ENCODE measurements at places on chromosomes 5 and 9.

DNA sequence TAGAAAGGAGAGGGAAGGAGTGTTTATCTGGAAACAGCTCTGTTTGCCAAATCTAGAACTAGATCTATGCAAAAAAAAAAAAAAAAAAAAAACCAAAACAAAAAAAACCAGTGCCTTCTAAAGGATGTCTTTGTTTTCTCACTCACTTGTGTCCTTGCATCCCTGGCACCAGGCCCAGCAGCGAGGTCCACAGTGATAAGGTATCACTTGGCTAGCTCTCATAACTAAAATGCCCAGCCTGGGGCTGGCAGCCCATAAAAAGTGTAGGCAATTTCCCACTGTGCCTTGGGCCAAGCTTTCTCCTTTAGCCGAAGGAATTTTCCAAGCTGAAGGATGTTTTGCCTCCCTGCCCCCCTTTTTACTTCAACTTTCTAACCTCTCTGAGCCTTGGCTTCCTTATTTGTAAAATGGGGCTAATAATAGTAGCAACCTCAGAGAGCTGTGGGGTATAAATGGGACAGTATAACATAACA lies 20.8 kb downstream of the RGS3 start:
- no peak for DNase-seq

DNA sequence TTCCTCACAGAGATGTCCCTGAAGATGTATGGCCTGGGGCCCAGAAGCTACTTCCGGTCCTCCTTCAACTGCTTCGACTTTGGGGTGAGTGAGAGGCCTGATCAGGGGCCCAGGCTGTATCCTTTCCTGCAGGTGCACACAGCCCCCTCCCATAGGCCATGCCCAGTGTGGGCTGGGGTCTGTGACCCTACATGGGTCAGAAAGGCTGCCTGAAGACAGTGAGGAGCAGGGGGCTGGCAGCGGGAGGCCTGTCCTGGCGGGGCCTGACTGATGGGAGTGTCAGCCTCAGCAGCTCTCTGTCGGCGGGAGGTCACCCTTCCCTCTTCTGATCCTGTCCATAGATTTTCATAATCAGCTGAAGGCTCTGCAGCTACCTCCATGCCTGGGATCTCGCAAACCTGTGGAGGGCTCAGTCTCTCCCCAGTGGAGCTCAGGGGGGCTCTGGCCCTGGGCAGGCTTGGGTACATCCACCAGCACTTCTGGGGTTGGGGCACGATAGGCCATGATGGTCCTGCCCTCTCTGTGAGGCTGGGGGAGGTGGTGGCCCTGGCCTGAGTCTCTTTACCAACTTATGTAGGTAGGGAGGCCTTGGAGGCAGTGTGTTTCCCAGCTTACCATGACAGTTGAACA lies 98.5 kb downstream of the CACNA1B start:
- DNase-seq, result no peak

GRCh38 chr9:135663857-135664256 lies 748 bp downstream of the LCN9 start:
- DNase-seq, result no peak

DNA sequence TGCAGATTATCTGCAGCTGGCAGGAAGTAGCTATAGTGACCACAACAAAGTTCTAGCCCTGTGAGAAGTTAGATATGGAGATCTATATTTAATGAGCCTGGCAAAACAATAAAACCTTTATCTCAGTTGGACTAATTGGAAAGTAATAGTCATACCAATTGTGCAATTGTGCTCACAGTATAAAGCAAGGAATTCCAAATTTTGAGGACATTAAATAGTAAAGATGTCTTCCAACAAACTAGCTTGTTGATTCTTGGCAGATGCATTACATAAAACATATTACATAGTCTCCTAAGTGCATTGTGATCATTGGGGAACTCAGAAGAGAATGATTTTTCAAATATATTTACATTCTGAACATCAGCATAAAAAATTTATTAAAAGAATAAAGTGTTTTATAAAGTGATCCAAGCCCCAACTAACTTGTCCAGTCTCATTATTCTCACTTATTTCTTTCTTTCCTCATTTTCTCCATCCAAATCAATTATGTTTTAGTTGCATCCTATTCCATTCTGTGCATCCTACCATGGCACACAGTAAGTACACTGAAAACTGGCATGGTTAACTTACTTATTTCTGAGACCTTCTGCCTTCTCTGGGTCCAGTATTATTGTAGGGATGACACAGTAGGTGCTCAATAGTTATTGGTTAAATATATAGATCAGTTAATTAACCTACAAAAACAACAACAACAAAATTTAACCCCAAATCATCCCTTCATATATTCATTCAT lies 977.2 kb upstream of the NUDT12 start:
- no peak for DNase-seq

DNA sequence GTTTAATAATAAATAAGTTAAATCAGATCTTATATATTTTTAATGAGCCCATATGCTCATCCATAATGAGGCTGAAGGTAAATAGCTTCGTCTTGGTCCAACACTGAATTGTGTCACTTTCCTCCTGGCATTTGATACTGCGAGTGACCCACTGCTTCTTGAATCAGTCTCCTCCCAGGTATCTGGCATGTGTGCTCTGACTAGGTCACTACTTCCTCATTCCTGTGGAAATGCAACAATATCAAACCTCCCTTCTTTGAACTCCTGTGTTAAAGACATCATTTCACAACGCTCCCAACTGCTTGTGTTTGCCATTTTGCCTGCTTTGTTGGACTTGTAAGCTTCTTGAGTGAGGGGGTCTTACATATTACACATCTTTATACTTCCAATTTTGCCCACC lies 157.7 kb downstream of the SLC24A2 start:
- DNase-seq, result no peak

DNA sequence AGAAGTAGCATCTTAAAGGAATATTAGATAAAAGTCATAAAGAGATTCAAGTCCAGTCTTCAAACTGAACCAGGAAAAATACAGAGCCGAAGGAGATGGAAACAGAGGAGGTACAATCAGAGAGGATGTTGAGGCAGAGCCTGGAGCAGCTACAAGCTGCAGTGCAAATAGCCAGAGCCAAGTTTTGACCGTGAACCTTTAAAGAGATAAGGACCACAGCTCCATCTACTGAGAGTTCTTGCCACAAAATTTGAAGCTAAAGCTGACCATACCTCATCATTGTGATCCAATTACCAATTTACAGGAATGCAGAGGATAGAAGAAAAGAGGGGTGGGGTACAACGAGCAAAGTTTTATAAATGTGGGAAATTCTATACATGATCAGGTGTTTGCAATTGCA lies 10.4 kb upstream of the DEPDC1B start:
- DNase-seq, result no peak

- DNase-seq, result no peak
Observed at GRCh38 chr5:141149812-141150211, at the start of gene PCDHB6. PCDHB6 (plus strand) TSS chr5:141150057; CDS start chr5:141150258, 201 bp downstream.

- DNase-seq, result no peak
Observed at GRCh38 chr5:60184606-60185005, 291.1 kb upstream of the PDE4D start.

DNA sequence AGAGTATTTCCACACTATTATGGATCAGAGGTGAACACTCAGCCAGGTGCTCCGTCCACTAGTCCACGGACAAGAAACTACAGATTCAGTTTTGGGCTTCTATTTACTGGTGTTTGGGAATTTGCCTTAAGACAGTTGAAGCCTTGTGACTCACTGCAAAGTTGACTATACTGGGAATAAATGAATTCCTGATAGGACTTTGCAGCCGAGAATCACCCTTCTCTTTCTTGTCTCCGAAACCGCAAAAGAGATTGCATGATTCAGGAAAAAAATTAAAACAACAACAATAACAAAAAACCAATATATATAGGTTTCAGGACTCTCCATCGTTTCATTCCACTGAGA lies 716 bp downstream of the TMEM171 start:
- DNase-seq, result no peak

DNA sequence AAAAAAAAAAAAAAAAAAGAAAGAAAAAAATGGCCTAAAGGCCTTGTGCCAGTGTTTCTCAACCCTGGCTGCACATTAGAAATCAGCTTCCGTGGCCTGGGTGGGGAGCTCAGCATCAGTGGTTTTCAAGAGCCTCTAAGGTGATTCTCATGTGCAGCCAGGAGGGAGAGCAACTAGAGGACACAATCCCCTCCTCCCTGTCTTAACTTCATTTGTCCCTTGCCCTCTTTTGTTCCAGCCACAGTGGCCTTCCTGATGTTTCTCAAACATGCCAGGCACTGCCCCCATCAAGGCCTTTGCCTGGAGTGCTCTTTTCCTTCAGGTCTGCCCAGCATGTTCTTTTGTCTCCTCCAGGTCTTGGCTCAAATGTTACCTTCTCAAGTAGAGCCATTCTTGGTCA lies 42.4 kb downstream of the HOMER1 start:
- no peak for DNase-seq

- no peak for DNase-seq
Observed at GRCh38 chr5:159040181-159040580, 59.5 kb downstream of the EBF1 start.
